Mesothelial cell of epicardium (in vitro differentiated cells): ENCODE measurements at places on chromosomes 1 and 21.

GRCh38 chr1:182616130-182617013, 12.2 kb upstream of the RGS16 start:
- peak; percentile 52 for DNase-seq

DNA sequence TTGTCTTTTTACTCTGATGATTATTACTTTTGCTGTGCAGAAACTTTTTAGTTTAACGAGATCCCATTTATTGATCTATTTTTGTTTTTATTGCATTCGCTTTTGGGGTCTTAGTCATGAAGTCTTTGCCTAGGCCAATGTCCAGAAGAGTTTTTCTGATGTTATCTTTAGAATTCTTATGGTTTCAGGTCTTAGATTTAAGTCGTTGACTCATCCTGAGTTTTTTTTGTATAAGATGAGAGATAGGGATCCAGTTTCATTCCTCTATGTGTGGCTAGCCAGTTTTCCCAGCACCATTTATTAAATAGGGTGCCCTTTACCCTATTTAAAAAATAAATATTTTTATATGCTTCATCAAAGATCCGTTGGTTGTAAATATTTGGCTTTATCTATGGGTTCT, 13.2 kb downstream of the MAN1C1 start:
- no peak for DNase-seq

DNA sequence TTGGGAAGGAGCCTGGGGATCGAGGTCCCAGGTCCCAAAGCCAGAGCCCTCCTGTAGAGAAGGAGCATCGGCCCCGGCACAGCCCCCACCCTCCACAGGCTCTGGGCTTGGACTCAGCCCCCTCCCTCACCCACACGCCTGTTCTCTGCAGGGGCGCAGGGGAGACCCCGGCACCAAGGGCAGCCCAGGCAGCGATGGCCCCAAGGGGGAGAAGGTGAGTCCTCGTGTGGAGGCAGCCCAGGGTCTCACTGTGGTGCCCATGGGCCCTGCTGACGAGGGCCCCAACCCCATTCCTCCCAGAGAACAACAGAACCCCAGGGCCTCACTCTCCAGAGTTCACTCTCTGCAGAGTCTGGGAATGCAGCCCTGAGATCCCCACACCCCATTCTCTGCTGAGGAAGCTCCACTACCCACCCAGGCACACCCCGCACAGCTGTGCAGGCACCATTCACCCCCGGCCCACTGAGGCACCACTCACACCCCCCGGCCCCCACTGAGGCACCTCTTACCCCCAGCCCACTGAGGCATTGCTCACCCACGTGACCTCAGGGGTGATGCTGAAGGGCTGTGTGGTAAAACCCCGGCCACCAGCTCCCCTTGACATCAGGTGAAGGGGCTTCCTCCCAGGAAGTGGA, 21.8 kb downstream of the COL6A2 start:
- DNase-seq: peak; percentile 12

GRCh38 chr1:234372011-234372757, 1.1 kb upstream of the COA6 start:
- DNase-seq: no peak

DNA sequence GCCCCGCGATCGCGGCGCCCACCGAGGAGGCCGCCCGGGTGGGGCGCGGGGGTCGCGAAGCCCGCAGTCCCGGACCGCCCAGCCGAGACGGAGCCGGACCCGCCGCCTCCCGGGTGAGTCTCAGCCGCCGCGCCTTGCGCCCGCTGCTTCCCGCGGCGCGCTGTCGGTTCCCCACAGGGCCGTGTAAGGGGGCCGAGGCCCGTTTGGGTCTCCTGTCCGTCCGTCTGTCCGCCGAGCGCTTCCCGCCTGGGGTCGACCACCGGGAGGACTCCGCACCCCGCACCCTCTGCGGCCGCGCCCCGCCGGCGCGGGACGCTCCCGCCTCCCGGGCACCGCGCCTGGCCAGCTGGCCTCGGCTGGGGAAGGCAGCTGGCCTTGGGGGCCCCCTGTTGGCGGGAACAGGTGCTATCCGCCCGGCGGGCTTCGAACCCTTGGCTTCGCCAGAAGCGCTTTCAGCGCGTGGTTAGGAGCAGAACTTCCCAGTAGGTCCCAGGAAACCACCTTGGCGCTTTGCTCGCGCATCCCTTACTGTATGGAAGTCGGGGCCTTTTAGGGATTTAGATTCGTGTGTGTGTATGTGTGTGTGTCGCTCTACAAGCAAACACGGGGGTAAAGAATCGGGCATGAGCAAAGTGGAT, 414 bp downstream of the TMEM51 start:
- DNase-seq: peak; percentile 59

GRCh38 chr1:212207822-212208520, 77.2 kb upstream of the PPP2R5A start:
- no peak for DNase-seq

GRCh38 chr21:31416465-31416864, 72.4 kb upstream of the TIAM1 start:
- DNase-seq: no peak
